MCF 10A (cell line): ENCODE measurements at places on chromosomes 5 and 9. TPM values are rescaled to one million over a fixed set of nuclear protein-coding genes. Genes with fewer than 3 reads are reported as not detected.

GRCh38 chr9:18639911-18640310 is 166.0 kb downstream of the ADAMTSL1 start:
- no peak overlapping the region for H3K4me3 ChIP-seq
- H3K27ac ChIP-seq = no peak overlapping the region
- DNase-seq = no peak

DNA sequence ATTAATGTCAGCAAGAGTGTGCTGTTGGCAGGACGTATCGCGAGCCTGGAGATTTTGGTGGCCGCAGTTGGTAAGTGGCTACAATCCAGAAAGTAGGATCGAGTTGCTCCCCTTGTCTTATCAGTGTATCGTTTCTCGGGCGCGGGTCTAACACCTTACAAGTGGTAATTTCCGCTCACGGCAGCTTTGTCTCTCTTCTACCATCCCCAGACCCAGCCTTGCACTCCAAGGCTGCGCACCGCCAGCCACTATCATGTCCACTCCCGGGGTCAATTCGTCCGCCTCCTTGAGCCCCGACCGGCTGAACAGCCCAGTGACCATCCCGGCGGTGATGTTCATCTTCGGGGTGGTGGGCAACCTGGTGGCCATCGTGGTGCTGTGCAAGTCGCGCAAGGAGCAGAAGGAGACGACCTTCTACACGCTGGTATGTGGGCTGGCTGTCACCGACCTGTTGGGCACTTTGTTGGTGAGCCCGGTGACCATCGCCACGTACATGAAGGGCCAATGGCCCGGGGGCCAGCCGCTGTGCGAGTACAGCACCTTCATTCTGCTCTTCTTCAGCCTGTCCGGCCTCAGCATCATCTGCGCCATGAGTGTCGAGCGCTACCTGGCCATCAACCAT is 1.1 kb downstream of the PTGER4 start:
- no peaks in the 10 kb centered on the region for H3K27me3 ChIP-seq
- peak overlapping the region; percentile 97 for H3K27ac ChIP-seq
- no peak for DNase-seq
- H3K4me3 ChIP-seq = peak overlapping the region; percentile 91

- H3K27ac ChIP-seq = no peak overlapping the region
- H3K36me3 ChIP-seq = no peaks in the 10 kb centered on the region
- no peak for DNase-seq
- no peak overlapping the region for H3K4me3 ChIP-seq
- no peaks in the 10 kb centered on the region for H3K27me3 ChIP-seq
- H3K4me1 ChIP-seq = no peaks in the 10 kb centered on the region
Observed at GRCh38 chr9:89961616-89962341, 357.0 kb downstream of the GADD45G start.

DNA sequence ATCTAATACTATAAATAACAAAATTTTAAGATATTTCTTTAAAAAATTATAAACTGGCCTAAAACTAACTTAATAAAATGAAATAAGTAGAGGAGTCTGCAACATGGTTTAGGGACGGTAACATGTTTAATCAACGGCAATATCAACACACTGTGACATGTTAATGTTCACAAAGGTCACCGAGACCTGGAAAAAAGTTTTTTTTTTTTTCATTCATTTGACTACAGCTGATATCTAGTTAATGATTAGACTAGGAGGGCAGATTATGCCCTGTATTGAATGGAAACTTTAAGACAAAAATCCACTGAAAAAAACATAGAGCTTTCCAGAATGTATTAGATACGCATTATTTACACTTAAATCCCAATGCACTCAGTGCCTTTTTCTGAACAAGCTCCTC is 67.0 kb upstream of the CDK5RAP2 start:
- H3K36me3 ChIP-seq = no peaks in the 10 kb centered on the region
- DNase-seq = no peak
- H3K4me1 ChIP-seq = peaks cover 27% of the 10 kb centered on the region
- H3K4me3 ChIP-seq = no peak overlapping the region
- no peaks in the 10 kb centered on the region for H3K27me3 ChIP-seq

- DNase-seq = no peak
- no peak overlapping the region for H3K27ac ChIP-seq
- no peaks in the 10 kb centered on the region for H3K4me1 ChIP-seq
- no peaks in the 10 kb centered on the region for H3K36me3 ChIP-seq
- H3K4me3 ChIP-seq = no peak overlapping the region
Observed at GRCh38 chr5:59891962-59892643, 1.4 kb downstream of the PDE4D start.

Gene PKD2L2
- total RNA-seq = not detected in 2 replicates

Gene PRRX2
- total RNA-seq = not detected in 2 replicates
